HFFc6 (cell line): ENCODE measurements at places on chromosomes 1 and 21. TPM values are rescaled to one million over a fixed set of nuclear protein-coding genes. Genes with fewer than 3 reads are reported as not detected.
A peak's percentile ranks its signal among the peaks of the same experiment; 100 is the strongest.

- H3K27me3 ChIP-seq, result no peaks in the 10 kb centered on the region; the same call in none of the 2 replicates
- no peak for DNase-seq
- no peak overlapping the region for H3K4me3 ChIP-seq
- no peaks in the 10 kb centered on the region for H3K36me3 ChIP-seq
- H3K4me1 ChIP-seq, result no peaks in the 10 kb centered on the region
- no peak overlapping the region for H3K27ac ChIP-seq
Observed at GRCh38 chr1:29305943-29306342, 69.6 kb downstream of the PTPRU start.

- peaks cover 19% of the 10 kb centered on the region for H3K27me3 ChIP-seq
- peak overlapping the region; percentile 18 for H3K4me3 ChIP-seq
- H3K4me1 ChIP-seq, result peaks cover 43% of the 10 kb centered on the region
- peak overlapping the region; percentile 71 for H3K27ac ChIP-seq
- DNase-seq, result peak; percentile 32
- peaks cover 18% of the 10 kb centered on the region for H3K36me3 ChIP-seq
Observed at GRCh38 chr1:1782399-1783221, 4.3 kb upstream of the NADK start.

DNA sequence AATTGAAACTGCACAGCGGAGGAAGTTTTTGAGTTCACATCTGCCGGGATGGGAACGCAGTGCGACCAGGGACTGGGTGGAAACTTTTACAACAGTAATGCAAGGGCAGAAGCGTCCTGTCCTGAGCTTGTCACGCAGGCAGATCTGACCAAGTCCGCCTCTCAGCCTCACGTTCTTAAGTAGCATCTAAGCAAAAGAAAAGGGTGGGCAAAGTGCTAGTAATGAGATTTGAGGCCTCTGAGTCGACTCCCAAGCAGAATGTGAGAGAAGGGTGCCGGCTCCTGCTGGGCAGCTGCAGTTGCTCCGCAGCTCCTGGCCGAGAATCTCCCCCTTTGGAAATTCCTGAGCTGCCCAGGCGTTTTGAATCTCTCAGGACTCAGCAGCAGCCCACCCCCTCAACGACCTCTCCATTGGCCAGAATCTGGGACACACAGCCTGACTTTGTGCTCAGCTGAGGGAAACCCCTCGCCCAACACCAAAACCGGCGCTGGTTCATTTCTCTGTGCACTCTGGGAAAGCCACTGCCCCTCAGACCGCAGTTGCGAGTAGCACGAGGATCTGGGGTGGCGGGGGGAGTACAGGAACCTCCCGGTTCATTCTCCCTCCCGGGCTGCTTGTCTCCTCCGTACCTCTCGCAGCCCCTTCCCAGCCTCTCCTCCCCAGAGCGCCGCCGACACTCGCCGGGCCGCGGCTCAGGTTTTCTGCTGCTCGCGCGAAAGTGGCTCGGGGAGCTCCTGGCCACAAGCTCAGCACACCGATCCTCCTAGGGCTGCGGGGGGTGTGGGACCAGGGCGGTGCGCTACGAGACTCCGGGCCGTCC is 913 bp upstream of the S1PR1 start:
- peak overlapping the region; percentile 44 for H3K27ac ChIP-seq
- H3K4me3 ChIP-seq, result peak overlapping the region; percentile 90
- peaks cover 33% of the 10 kb centered on the region for H3K4me1 ChIP-seq
- DNase-seq, result peak; percentile 33

GRCh38 chr21:35281956-35282355 is 232.9 kb upstream of the RUNX1 start:
- H3K36me3 ChIP-seq, result peaks cover 21% of the 10 kb centered on the region
- H3K27ac ChIP-seq, result no peak overlapping the region
- no peak overlapping the region for H3K4me3 ChIP-seq
- DNase-seq, result no peak
- H3K4me1 ChIP-seq, result peaks cover 37% of the 10 kb centered on the region; the same call in 1 of the 2 replicates
- H3K27me3 ChIP-seq, result no peaks in the 10 kb centered on the region; the same call in 1 of the 2 replicates

DNA sequence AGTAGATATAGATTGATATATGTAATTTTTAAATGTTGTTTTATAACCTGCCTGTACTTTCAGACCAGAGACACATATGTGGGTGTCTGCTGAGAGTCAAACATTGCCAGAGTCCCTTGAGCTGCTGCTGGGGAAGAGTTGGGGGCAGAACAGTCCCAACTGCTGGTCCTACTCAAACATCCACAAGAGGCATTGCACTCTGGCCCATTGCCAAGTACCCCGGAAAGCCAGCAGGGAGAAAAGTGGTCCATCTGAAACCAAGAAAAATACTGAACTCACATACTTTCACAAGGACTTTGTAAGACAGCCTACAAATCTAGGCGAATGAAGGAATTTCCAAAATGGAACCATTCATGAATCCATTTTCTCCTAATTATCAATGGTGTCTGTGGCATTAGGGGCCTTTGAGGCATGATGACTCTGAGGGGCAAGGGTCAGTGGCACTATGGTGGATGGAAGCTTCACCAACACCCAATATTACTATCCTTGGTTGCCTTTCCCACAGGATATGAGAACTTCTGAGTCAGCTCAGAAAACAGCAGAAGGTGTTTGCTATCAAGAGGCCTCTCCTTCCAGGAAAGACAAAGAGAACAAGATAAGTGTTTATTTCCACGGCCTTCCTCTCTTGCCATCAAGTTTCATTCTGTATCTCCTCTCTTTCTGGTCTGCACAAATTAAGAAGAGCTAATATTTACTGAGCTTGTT is 7.3 kb upstream of the TBX15 start:
- peaks cover 11% of the 10 kb centered on the region for H3K4me1 ChIP-seq
- H3K36me3 ChIP-seq, result no peaks in the 10 kb centered on the region; the same call in 1 of the 2 replicates
- no peak for DNase-seq
- no peak overlapping the region for H3K4me3 ChIP-seq

- H3K4me3 ChIP-seq, result peak overlapping the region; percentile 86
- H3K27ac ChIP-seq, result peak overlapping the region; percentile 92
- peaks cover 53% of the 10 kb centered on the region for H3K4me1 ChIP-seq
- H3K36me3 ChIP-seq, result no peaks in the 10 kb centered on the region
- H3K27me3 ChIP-seq, result peaks cover 5% of the 10 kb centered on the region
- DNase-seq, result peak; percentile 40
Observed at GRCh38 chr21:40845441-40845995, 1.4 kb downstream of the DSCAM start.

DNA sequence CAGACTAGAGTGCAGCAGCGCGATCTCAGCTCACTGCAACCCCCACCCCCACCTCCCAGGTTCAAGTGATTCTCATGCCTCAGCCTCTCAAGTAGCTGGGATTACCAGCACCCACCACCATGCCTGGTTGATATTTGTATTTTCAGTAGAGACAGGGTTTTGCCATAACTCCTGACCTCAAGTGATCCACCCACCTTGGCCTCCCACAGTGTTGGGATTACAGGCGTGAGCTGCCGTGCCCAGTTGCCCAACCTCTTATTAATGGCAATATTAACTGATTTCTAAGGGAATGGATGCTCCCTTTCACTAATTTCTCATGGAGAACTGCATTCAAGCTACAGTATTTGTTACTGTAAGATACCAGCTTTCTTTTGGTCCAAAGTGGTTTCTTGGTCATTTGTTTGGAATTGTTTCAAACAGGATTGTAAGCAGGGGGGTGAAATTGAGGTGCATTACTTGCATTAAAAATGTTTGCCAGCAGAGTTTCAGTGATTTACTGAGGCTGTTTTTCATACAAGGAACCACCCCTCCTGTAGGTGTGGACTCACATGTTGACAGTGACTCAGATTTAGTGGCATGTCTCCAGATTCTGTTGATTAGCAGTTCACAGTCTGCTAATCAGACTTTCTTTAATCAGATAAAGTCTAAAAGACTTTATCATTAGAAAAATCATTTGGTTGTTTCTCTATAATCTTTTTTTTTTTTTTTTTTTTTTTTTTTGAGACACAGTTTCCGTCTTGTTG is 3.9 kb upstream of the TGFBR3 start:
- no peaks in the 10 kb centered on the region; the same call in 1 of the 2 replicates for H3K27me3 ChIP-seq
- H3K4me1 ChIP-seq, result peaks cover 46% of the 10 kb centered on the region
- H3K27ac ChIP-seq, result no peak overlapping the region

DNA sequence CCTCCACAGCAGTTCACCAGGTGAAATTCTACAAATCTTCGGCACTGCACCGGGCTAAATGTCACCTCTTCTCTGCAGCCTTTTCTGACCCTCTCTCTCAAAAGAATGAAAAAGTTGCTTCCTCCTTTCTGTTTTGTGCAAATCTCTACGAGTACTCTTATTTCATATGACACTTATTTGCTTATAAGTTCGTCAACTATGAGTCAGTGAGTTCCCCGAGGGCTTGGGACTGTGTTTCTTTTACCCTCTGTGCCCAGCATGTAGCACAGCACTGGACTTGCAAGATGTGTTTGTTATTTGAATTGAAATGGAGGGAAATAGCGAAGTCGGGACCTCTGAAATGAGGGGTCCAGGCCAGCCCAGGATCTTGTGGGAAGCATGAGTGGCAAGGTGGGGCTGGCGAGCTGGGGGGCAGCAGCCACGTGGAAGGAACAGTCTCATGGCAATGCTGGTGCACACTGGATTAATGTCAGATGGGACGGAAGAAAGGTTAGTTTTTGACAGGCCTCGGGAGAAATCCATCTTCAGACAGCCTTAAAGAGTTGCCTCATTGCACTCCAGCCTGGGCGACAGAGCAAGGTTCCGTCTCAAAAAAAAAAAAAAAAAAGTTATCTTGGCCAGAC is 6.2 kb downstream of the SLC6A9 start:
- DNase-seq, result no peak
- peak overlapping the region; percentile 8 for H3K4me3 ChIP-seq
- no peaks in the 10 kb centered on the region; the same call in 1 of the 2 replicates for H3K36me3 ChIP-seq
- peak overlapping the region; percentile 1 for H3K27ac ChIP-seq

DNA sequence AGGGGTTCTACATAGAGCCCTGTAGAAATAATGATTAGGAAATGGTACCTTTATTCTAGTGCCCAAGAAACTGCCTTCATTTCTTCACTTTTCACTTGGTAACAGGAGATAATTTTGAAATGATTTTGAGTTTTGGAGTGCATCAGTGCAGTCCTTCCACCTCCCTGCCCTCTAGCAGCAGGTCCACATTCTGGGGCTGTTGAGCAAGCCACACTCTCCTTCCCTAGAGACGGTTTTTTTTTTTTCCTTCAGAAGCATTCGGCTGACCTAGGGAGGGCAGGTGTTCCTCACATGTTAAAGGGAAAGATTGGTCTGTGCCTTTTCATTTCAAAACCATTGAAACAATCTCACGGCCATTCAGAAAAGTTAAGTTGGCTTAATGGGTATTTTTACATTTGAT is 39.8 kb downstream of the SLC37A1 start:
- H3K4me1 ChIP-seq, result no peaks in the 10 kb centered on the region
- DNase-seq, result no peak
- H3K36me3 ChIP-seq, result peaks cover 3% of the 10 kb centered on the region

DNA sequence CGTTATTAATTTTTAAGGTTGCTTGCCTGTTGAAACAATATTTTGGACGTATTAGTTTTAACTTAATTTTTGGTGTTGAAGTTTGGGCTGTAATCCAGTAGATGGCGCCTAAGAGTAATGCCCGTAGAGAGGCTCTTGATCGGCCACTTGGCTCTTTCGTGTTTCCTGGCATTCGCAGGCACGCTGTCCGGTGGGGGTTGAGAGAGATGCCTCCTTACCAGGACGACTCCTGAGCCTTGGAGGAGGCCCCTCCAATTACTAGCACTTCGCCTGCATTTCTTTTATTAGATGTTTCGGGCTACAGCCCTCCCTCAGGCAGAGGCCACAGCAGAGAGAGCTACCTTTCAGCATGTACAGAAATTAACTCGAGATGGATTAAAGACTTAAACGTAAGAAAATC is 12.0 kb downstream of the OR2M4 start:
- H3K4me3 ChIP-seq, result peak overlapping the region; percentile 53
- H3K36me3 ChIP-seq, result no peaks in the 10 kb centered on the region

DNA sequence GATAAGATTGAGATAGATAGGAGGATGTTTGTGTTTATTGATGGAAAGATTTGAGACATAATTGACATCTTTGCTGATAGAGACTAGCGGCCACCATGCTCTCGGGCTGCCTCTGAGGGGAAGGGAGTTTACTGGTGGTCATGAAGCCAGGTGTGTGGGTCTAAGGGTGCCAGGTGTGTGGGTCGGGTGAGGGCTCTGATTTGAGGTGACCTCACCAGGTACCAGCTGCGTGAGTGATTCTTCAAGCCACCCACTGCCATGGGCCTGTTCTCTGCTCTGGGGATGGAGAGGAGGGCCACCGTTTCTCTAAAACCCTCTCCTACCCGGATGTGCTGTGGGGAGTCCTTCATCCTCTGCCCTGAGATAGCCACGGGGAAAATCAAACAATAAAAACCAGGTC is 3.2 kb downstream of the UBASH3A start:
- no peaks in the 10 kb centered on the region for H3K36me3 ChIP-seq
- H3K27me3 ChIP-seq, result no peaks in the 10 kb centered on the region
- no peak overlapping the region for H3K4me3 ChIP-seq

DNA sequence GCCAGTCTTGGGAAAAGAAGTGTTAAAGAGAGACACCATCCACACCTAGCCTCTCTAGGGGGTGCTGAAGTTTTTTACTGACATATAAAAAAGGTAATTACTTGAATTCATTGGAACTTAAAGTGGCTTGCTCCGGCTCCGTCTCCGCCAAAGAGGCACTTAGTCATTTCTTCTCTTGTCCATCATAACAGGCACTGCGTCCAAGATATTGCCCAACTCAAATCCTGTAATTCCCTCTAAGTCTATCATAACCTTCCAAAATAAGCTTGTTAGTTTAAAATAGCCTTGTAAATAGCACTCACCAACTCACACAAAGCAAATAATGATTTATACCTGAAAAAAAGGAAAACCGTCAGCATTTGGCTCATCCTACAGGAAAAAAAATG is 160.5 kb downstream of the ZBTB18 start:
- DNase-seq, result no peak
- peaks cover 51% of the 10 kb centered on the region for H3K4me1 ChIP-seq
- H3K4me3 ChIP-seq, result no peak overlapping the region
- H3K27ac ChIP-seq, result no peak overlapping the region
- H3K27me3 ChIP-seq, result peaks cover 3% of the 10 kb centered on the region
- H3K36me3 ChIP-seq, result peaks cover 5% of the 10 kb centered on the region; the same call in 1 of the 2 replicates

GRCh38 chr1:160711602-160712311 is at the start of gene CD48:
CD48 (minus strand) TSS chr1:160711822; CDS start chr1:160711763, 59 bp downstream.
- no peak within 1 kb of the TSS for H3K27ac ChIP-seq
- H3K27me3 ChIP-seq, result peaks cover 4% of the 10 kb centered on the region; the same call in 1 of the 2 replicates
- no peaks in the 10 kb centered on the region for H3K4me1 ChIP-seq
- H3K36me3 ChIP-seq, result no peaks in the 10 kb centered on the region

DNA sequence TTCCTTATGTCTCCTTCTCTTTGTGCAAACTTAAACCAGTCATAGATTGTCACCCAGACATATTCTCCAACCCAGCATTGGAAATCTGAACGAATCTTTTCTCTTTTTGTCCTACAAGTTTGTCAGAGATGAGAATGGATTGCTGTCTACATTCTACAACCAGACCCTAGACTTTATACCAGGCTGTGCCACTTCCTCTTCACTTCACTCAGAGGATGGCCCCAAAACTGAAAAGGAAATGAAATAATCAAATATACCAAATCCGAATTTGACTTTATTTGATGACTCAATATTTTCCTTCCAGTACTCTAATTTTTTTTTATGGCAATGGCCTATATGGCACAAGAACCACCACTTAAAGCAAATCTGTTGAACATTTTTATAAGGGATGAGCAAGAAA is 256.5 kb downstream of the ZNF648 start:
- no peak for DNase-seq
- H3K4me1 ChIP-seq, result no peaks in the 10 kb centered on the region
- H3K27me3 ChIP-seq, result no peaks in the 10 kb centered on the region; the same call in 1 of the 2 replicates
- no peak overlapping the region for H3K4me3 ChIP-seq
- no peaks in the 10 kb centered on the region; the same call in 1 of the 2 replicates for H3K36me3 ChIP-seq

The ADGRL4 gene
- 16.7 to 27.5 TPM (median 17.9 TPM) in 3 replicates for total RNA-seq

The PDC gene
- total RNA-seq, result 0.17 to 0.24 TPM in 2 of 3 replicates, not detected in the other

The RIMS3 gene
- total RNA-seq, result 0.09 TPM in 1 of 3 replicates, not detected in the others

The SLC22A15 gene
- 4.2 to 5.0 TPM (median 4.2 TPM) in 3 replicates for total RNA-seq

The C1orf210 gene
- not detected in 3 replicates for total RNA-seq
